ENCODE measurements at places on chromosomes 2 and 18.

DNA sequence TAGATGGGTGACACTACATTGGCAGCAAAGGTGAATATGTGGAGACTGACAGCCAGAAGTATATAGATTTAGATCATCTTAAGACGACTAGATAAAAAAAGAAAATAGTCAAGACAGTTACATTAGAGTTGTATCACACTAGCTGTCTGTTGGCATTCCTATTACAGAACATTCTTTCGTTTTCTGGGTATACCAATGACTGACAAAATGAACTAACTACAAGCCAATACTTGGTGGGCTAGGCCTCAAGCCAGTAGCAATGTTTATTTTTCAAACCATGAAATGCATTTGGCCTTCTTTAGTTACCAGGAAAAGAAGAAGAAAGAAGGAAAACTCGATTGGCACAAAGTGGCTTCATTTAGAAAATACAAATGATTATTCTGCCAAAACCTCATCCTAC, 944.9 kb upstream of the ZEB2 start:
- no peak for DNase-seq

- no peak for DNase-seq
Observed at GRCh38 chr2:139217641-139218040, 437.5 kb upstream of the NXPH2 start.

GRCh38 chr18:23209031-23209430, 73.7 kb downstream of the CABLES1 start:
- DNase-seq = peak; percentile 45

- DNase-seq = peak; percentile 44
Observed at GRCh38 chr2:122136056-122136455, 380.6 kb downstream of the TSN start.

GRCh38 chr2:80748592-80748991, 444.0 kb upstream of the LRRTM1 start:
- DNase-seq = no peak

GRCh38 chr2:128594953-128595677, 276.4 kb upstream of the HS6ST1 start:
- DNase-seq = no peak

GRCh38 chr18:61295153-61295552, 38.1 kb upstream of the CDH20 start:
- DNase-seq = no peak

DNA sequence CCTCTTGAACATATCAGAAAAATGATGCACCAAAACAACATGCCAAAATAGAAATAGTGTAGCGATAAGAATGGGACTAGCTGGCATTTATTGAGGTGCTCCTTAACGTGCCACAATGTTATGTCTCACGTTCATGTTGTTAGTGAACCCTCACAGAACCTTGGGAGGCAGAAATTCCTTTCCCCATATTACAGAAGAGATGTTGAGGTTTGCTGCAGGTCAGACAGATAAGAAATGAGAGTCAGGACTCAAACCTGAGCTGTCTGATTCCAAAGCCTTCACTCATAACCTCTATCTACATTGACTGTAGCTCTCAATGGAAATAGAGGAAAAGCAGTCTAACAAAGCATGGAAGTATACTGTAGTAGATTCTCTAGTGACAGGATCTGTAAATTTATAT, 163.3 kb upstream of the STK17B start:
- no peak for DNase-seq

DNA sequence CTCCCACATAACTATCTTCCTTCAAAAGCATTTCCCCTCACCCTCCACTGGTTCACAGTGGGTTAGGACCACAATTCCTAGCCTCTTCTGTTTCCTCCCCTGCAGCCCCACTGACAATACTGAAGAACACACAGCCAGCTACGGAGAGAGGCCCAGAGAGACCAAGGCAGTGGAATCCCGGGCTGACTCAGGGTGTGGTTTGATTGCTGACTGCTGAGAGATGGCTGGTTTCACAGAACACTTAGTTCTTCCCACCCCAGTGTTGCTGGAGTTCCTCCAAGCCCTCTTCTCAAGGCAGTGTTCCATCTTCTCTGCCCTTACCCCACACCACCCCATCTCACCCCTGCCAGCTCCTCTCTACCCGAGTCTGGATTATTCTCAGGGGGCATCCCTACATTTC, 43.3 kb upstream of the ZFP36L2 start:
- DNase-seq = peak; percentile 42

DNA sequence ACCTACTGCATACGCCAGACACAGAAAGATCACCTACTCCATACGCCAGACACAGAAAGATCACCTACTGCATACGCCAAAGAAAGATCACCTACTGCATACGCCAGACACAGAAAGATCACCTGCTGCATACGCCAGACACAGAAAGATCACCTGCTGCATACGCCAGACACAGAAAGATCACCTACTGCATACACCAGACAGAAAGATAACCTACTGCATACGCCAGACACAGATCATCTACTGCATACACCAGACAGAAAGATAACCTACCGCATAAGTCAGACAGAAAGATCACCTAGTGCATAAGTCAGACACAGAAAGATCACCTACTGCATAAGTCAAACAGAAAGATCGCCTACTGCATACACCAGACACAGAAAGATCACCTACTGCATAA, 25.8 kb downstream of the COA5 start:
- DNase-seq = no peak

DNA sequence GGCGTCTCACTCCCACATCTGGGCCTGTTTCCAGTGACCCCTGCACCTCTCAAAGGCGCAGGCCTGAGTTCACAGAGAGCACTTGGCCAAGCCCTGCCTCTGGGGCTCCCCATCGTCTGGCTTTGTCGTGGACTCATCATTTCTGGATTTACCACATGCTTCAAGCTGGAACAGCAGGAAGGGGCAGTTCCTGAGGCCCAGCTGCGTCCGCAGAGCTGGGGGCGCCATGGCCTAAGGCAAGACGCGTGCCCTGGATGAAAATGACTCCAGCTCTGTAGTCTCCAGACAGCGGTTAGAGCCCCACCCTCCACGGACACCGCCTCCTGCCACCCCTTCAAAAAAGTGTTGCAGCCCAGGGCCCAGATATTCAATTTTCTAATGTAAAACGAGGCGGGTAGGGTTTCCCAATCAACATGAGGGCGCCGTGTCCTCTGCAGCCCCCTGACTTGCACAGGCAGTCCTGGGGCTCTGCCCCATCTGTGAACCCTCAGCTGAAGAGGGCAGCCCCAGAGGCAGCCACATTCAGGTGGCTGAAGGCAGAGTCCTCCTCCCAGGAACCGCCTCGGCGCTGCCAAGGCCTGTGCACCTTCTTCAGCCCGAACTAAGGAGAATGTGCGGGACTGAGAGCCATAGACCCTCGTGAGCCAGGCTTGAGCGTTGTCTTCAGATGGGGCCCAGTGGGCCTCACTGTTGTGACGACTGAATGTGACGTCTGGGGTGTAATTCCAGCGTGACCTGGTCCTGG, 85.5 kb downstream of the NFATC1 start:
- DNase-seq = no peak

DNA sequence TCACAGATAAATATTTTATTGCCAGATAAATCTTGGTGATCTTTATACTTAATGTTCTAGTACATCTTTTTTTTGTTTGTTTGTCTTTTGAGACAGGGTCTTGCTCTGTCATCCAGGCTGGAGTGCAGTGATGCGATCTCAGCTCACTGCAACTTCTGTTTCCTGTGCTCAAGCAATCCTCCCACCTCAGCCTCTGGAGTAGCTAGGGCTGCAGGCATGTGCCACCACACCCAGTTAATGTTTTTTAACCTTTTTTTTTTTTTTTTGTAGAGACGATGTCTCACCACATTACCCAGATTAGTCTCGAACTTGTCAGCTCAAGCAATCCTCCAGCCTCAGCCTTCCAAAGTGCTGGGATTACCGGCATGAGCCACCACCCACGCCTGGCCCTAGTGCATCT, 9.1 kb upstream of the C1GALT1C1L start:
- DNase-seq = no peak

- no peak for DNase-seq
Observed at GRCh38 chr2:234341306-234341985, 155.4 kb downstream of the ARL4C start.

- no peak for DNase-seq
Observed at GRCh38 chr2:221569425-221569845, 2.7 kb downstream of the EPHA4 start.

Data from MCF 10A (cell line).